Keratinocyte (primary cell): ENCODE measurements at places on chromosomes 12 and 14.

GRCh38 chr14:70094631-70095030 lies 94.1 kb downstream of the SLC8A3 start:
- H3K4me3 ChIP-seq = no peak overlapping the region
- H3K4me1 ChIP-seq = no peaks in the 10 kb centered on the region
- no peak for DNase-seq
- H3K27me3 ChIP-seq = peaks cover 22% of the 10 kb centered on the region

DNA sequence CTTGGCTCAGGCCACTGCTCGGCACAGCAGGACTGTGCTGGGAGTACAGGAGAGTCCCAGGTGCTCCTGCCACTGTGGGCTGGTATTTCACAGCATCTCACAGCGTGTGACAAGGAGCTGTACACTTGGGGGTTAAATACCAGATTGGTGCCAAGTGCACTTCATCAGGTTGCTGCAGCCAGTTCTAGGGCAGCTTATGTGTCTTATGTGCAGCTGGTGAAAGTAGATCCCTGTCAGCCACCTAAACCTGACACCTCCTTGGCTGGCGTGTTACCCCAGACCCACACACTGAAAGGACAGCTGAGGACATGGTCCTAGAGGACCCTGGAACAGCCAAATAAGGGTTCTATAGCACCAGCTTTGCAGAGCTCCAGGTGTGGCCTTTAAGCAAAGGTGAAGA lies 18.9 kb downstream of the PLEKHH1 start:
- H3K36me3 ChIP-seq = no peaks in the 10 kb centered on the region
- H3K4me3 ChIP-seq = no peak overlapping the region
- H3K4me1 ChIP-seq = no peaks in the 10 kb centered on the region
- no peaks in the 10 kb centered on the region for H3K27me3 ChIP-seq

DNA sequence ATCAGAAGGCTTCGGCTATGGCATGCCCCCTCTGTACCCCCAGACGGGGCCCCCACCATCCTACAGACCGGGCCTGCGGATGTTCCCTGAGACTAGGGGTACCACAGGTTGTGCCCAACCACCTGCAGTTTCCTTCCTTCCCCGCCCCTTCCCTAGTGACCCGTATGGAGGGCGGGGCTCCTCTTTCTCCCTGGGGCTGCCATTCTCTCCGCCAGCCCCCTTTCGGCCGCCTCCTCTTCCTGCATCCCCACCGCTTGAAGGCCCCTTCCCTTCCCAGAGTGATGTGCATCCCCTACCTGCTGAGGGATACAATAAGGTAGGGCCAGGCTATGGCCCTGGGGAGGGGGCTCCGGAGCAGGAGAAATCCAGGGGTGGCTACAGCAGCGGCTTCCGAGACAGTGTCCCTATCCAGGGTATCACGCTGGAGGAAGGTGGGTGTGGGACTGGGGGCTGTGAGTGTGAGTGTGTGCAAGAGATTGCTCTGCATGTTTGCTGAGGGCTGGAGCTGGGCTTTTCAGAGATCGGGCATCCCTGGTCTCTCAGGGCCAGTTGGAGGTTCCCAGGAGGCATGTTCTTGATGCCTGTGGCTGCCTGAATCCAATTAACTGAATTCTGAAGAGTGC lies 8.6 kb downstream of the NFATC4 start:
- no peaks in the 10 kb centered on the region for H3K36me3 ChIP-seq
- DNase-seq = no peak

DNA sequence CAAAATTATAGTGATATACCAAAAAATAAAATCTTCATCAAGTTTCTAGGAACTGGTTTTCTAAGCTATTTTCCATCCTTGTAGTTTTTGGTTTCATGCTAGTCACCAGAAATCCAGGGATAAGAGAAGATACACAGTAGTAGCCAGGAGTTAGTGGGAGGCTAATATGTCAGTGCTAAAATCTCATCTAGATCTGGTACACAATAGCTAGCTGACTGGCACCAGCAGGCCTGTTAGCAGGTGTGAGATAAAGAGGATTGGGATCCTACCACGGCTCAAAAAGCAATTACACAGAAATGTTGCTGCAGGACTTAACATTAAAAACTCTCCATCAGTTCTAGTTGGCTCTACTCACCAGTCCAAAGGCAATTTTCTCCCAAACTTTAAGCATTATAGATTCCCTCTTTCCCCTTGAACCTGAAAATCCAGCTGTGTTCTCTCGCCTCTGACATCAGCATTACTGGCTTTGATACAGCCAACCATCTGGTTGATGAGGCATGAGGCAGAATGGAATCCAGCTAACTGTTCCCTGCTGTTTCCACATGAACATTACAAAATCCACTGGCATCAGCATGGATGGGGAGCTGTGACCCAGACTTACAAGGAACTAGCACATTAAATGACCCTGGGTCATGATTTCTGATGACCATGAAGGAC lies 41.8 kb upstream of the CCDC196 start:
- H3K4me1 ChIP-seq = no peaks in the 10 kb centered on the region
- no peak overlapping the region for H3K27ac ChIP-seq
- H3K36me3 ChIP-seq = no peaks in the 10 kb centered on the region
- no peak for DNase-seq

GRCh38 chr12:131555866-131556265 lies 155.0 kb upstream of the SFSWAP start:
- DNase-seq = no peak
- H3K4me1 ChIP-seq = peaks cover 14% of the 10 kb centered on the region
- H3K4me3 ChIP-seq = no peak overlapping the region
- no peaks in the 10 kb centered on the region for H3K36me3 ChIP-seq

DNA sequence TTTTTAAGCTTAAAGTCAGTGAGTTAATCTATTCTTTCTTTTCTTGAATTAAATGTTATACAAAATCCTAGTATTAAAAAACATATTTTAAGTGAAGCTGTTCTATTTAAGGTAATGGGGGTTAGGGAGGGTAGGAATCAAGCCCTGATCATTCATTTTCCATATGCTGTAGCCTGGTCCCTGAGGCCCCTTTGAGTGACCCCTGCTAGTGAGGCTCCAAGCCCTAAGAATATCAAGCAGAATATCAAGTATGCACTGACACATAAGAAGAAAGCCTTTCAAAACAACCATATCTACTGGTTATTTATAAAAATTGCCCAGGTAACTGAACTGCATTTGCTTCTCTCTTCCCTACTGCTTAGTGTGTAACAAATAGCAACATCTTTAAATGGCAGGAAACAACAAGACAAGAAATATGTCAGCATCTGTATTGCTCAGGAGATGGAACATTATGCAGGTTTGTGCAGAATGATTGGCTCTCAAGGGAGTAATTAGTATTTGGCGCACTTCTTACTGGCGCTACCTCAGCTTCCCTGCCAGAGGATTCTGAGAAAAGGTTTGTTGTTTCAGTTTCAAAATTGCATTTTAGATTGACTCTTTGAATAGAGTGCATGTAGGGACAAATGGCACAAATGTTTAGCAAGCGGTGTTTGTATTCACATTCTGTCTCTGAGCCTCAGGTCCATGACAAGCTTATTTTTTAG lies 223.0 kb downstream of the DUSP6 start:
- H3K4me3 ChIP-seq = no peak overlapping the region
- DNase-seq = no peak
- H3K36me3 ChIP-seq = no peaks in the 10 kb centered on the region
- no peaks in the 10 kb centered on the region for H3K27me3 ChIP-seq
- no peak overlapping the region for H3K27ac ChIP-seq
- peaks cover 3% of the 10 kb centered on the region for H3K4me1 ChIP-seq
